Stimulated activated CD4-positive, alpha-beta T cell treated with anti-CD3 and anti-CD28 coated beads, Interleukin-1b, Interleukin-23, amount 100 ng/mL, for 24 hours (primary cell): ENCODE measurements at places on chromosomes 12 and 14.

DNA sequence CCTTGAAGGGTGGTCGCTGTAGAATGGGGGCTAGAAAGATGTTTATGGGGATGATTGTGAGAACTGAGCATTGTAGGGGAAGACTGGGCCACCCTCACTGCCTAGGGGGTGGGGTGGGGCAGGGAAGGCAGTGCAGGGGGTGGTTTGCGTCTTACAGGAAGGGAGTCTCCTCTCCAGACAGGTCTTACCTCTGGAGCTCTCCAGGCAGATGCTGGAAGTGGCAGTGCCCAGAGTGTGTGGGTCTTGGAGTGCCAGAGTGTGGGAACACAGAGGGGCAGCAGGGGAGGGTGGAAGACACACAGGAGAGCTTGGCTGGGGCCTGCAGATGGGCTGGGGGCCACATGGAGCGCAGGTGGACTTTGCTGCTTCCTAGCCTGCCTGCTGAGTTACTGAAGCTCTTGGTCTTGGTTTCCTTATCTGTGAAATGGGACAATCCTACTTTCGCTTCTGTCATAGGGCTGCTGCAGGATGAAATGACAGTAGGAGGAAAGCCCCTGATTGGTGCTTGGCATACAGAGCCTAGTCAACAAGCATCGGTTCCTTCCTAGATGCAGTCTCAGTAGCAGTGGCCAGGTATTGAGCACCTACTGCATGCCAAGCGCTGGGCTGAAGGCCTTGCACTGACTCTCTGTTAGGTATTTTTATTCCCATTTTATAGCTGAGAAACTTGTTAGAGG is 118.3 kb downstream of the SLC25A47 start:
- no peak for DNase-seq

DNA sequence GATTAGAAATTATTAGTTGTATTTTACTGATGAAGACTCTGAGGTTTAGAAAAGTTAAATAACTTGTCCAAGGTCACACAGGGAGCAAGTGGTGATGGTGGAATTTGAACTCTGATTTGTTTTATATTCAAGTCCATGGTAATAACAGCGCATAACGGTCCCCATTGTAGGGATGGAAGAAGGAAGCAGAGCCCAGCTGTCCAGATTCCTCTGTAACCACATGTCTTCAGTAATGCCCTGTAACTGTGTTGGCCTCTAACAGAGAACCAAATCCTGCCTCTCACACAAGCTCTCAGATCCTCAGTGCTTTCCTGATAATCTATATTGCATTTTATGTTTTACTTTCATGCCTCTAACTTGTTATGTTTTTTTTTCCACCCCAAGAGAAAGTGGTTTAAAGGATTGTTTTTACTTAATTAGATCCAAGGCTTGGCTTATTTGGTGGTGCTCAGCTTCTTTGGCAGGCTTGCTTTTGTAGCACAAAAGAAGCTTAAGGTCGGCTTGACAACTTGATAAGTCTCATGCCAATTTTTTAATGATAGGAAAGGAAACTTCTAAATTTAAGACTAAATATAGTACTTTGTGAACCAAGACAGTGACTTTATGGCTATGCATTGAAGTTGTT is 105.1 kb upstream of the SEL1L start:
- no peak for DNase-seq

GRCh38 chr14:24974591-24975374 is 75.2 kb downstream of the STXBP6 start:
- DNase-seq: no peak

- no peak for DNase-seq
Measured at GRCh38 chr14:31142455-31143087, 65.0 kb downstream of the HECTD1 start.

DNA sequence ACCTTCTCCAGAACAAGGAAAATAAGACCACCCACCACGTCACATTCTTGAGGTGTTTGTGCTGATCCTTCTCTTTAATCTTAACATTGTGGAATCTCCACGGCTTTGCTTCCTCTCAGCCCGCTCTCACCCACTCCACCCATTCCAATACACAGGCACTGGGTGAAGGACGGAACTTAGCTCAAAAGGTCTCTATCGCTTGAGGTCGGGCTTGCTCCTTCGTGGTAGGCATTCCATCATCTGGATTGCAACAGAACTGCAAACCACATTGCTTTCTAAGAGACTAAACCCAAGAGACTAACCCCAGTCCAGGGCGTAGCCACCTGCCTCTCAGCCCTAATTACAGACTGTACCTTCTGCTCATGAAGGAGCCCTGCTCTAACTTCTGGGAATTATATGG is 24.0 kb upstream of the MDM2 start:
- no peak for DNase-seq

GRCh38 chr14:20461225-20462141 is at the start of gene PIP4P1:
TSS of gene PIP4P1 (minus strand) at chr14:20461434. CDS start at chr14:20461325, 109 bp downstream.
- DNase-seq: peak; percentile 98

- DNase-seq: peak; percentile 68
Measured at GRCh38 chr14:49862089-49862673, 9.6 kb upstream of the NEMF start.

DNA sequence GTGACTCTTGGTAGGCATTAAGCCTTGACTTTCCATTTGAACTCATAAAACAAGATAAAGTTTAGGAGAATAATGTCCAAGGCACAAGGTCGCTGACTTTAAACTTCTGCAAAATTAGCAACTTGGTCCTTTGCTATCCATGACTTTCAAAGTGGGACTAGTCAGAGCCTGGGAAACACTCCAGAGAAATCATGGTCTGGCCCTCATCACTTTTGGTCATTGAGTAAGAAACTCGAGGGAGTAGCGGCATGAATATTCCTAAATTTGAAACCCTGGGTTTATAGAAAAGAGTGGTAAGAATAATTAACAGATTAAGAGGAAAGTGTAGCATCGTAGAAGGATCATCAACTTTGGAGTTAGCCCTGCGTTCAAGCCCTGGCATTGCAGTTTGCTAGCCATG is 16.9 kb upstream of the APPL2 start:
- no peak for DNase-seq

DNA sequence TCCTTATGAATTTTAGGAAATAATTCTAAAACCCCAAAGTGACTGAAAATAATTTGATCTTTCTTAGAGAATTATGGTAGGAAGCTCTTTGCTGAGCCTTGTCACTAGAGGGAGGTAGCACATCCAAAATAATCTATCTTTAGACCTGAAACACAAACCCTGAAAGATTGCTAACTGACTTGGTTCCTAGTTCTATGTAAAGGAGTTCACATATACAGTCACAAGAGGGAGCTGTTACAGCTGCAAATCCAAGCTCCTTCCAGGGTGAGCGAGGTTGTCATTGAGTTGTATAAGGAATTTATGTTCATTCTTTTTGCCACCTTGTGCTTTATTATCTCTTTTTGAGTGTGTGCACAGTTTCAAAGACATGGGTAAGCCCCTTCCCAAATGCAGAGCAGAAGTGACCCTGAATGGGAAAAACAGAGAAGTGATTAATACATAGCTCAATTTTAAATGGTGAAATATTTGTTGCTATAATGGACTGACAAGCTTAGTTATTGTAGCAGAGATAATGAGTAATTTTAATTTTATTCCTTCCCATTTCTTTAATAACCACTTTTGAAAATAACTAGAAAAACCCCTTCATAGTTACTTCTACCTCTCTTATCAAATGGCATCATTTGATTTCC is 387.9 kb downstream of the DAD1 start:
- DNase-seq: no peak

GRCh38 chr12:102876883-102877282 is 40.2 kb downstream of the PAH start:
- no peak for DNase-seq

GRCh38 chr14:65751510-65751909 is 339.0 kb downstream of the FUT8 start:
- DNase-seq: no peak

GRCh38 chr14:102708494-102708893 is 68.8 kb upstream of the TRAF3 start:
- no peak for DNase-seq

DNA sequence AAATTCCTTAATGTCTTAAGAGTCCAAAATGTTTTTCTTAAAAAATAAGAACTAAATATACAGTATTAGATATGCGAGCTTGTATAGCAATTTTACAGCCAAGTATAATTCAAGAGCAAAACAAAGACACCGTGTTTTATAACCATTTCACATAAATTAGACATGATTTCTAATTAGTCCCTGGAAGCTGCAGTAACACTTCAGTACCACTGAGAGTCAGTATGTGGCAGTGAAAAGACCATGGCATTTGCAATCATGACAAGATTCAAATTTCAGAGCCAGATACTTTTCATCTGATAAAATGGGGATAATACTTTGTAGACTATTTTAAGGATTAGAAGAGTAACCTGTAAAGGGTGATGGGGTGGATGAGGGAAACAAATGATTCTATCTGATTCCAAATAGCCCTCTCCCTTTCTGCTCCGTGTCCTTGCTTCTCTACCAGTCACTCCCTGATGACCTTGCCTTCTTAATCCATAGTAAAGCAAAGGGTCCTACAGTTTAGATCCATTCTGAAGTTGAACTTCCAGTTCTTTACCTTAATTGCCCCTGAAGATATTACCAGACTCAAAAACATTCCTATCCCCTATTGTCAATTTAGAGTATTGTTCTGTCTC is 145.4 kb upstream of the ABCD2 start:
- no peak for DNase-seq

DNA sequence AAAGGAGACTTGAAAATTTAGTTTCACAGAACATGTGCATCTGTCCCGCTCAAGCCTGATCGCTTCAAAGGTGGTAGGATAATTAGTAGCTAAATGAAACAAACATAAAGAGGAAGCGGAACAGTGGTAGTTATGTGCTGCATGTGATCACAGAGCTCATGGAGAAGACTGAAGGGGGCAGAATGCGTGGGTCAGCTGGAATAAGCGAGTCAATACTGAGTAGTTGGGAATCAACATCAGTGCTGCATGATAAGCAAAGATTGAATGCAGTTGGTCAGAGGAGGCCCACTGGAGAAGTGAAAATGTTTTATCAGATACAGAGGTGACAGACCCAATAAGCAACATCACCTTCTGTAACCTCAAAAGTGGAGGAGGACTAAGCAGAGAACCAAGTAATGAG is 95.1 kb upstream of the RFX4 start:
- no peak for DNase-seq

- DNase-seq: no peak
Measured at GRCh38 chr12:57128519-57129247, 400 bp downstream of the LRP1 start.

- no peak for DNase-seq
Measured at GRCh38 chr12:15774819-15775218, 14.4 kb downstream of the EPS8 start.

- DNase-seq: no peak
Measured at GRCh38 chr12:56998981-56999380, 7.4 kb downstream of the ZBTB39 start.

- DNase-seq: no peak
Measured at GRCh38 chr12:125981610-125982253, 916.5 kb downstream of the AACS start.
